ENCODE measurements at places on chromosomes 2 and 18. TPM values are rescaled to one million over a fixed set of nuclear protein-coding genes. Genes with fewer than 3 reads are reported as not detected.

Gene APOB
- total RNA-seq: 0.41 TPM

GRCh38 chr2:47488870-47489584 is 86.1 kb downstream of the MSH2 start:
- DNase-seq: no peak

DNA sequence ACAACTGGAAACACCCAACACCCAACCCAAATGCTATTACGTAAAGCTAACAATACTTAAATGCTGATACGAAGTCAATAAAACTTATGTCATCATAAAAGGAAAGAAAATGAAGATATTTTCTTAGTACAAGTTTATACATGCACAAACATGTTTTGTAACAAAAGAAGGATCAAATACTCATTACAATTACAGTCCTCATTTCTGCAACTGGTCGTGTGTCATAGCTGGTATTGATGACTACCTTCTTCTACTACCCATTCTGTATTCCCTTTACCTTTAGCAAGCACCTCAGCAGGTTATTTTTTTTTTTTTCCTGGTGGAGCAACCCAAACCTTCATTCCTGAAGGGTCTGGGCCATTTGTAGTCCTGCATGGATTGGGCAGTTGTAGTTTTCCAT is 1298.5 kb downstream of the SUCLG1 start:
- no peak for DNase-seq

DNA sequence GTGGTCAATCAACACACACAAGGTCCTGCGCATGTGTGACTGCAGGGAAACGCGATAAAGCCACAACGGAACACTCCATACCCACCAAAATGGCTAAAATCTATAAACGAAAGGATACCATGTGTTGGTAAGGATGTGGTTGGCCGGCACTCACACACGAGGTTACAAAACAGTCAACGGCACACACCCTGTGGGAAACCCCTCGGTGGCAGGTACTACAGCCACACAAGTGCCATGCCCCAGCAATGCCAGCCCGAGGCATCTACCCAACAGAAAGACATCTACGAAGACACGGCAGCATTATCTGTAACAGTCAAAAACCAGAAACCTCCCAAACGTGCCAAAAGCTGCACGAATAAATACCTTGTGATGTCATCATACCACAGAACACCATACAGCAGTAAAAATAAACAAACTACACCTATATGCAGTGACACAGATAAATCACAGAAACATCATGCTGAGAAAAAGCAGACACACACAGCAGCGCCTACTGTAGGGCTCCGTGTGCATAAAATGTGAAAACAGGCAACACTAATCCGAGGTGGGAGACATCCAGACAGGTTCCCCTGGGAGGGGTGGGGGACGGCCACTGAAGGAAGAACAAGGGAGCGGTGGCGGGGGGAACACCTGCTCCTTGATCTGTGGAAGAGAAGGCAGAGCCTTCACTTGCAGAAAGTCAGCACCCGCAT is 36.7 kb downstream of the HDAC4 start:
- no peak for DNase-seq

GRCh38 chr18:66999003-66999402 is 395.1 kb upstream of the CDH19 start:
- DNase-seq: no peak

- no peak for DNase-seq
Measured at GRCh38 chr2:40554665-40555294, 102.9 kb upstream of the SLC8A1 start.

DNA sequence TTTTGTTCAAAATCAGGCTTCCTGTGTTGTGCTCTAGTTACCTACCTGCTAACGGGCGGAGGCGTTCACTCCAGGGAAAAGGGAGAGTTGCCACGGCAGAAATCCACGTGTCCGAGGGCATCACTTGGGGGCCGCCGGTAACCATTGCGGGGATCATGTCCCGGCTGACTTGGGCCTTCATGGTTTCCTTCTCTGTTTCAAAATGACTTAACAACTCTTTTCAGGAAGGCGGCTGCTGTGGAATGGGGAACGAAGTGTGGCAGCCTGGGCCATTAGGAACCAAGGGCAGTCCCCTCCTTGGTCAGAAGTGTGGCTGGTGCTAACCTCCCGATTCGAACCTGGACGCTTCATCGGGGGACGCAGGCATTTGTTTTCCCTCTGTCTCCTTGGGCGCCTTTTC is 56.8 kb downstream of the INPP5D start:
- no peak for DNase-seq

Gene HJURP
- total RNA-seq: 2.0 TPM

- DNase-seq: no peak
Measured at GRCh38 chr2:220931491-220931890, 640.6 kb downstream of the EPHA4 start.

Gene FABP1
- total RNA-seq: not detected

GRCh38 chr2:234596696-234597575 is 100.1 kb upstream of the ARL4C start:
- no peak for DNase-seq

Gene SERPINB10
- 0.41 TPM for total RNA-seq

GRCh38 chr18:33440060-33441043 is at the start of gene CCDC178:
TSS of gene CCDC178 (minus strand) at chr18:33440721. CDS start at chr18:33412088, 28,633 bp downstream.
- DNase-seq: peak; percentile 34

DNA sequence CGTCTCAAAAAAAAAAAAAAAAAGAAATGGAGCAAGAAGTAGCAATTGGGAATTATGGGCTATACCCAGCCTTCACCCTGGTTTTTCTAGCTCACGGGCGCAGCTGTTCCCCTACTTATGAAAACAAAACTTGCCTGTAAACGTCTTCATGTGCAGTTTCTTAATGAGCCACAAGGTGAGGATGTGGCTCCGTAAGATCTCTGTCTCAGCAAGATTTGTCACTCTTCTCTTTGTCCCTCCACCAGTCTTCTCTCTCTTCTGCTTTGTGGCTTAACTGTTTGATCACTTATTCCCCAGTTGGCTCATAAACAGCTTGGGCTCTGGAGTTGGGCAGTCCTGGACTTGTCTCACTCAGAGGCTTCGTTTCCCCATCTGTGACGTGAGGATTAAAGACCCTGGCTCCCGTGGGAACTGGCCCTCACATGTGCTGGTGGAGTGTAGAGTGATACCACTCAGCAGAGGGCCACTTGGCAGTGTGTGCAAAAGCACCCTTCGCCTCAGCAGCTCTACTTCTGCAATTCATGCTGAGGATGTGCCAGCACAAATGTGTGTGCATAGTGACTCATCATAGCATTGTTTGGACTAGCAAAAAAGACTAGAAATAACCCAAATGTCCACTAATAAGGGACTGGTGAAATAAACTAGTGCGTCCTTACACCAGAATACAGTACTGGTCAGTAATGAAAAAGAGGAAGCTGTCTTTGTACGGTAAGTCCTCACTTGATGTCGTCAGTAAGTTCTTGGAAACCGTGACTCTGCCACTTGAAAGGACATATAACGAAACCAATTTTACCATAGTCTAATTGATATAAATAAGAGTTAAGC is 8.7 kb downstream of the CEP68 start:
- DNase-seq: peak; percentile 36

- no peak for DNase-seq
Measured at GRCh38 chr2:38245114-38245641, 131.9 kb downstream of the ATL2 start.

DNA sequence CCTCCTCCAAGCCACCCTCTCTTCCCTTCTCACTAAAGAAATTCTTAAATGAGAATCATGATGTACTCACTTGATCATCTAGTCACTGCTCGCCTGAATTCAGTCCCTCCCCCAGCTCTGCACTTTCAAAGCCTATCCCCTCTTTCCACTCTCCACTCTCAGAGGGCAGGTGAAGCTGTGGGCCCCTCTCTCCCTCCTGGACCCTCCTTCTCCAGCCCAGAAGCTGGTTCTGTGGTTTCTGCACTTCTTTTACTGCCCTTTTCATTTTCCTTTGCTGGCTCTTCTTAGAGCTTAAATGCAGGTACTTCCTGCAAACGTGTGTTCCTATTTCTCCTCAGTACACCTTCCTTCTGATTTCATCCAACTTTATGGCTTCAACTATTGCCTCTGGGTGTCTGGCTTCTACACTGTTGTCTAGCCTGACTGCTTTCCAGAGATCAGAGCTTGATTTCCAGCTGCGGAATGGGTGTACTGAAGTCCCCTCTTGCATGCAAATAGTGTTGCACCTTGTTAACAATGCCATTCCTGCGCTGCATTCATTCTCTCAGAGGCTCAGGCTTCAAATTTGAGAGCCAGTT is 15.3 kb upstream of the TXNDC2 start:
- no peak for DNase-seq

- no peak for DNase-seq
Measured at GRCh38 chr2:53708988-53709387, 58.6 kb upstream of the CHAC2 start.

- no peak for DNase-seq
Measured at GRCh38 chr2:233837694-233838229, 16.6 kb downstream of the HJURP start.

DNA sequence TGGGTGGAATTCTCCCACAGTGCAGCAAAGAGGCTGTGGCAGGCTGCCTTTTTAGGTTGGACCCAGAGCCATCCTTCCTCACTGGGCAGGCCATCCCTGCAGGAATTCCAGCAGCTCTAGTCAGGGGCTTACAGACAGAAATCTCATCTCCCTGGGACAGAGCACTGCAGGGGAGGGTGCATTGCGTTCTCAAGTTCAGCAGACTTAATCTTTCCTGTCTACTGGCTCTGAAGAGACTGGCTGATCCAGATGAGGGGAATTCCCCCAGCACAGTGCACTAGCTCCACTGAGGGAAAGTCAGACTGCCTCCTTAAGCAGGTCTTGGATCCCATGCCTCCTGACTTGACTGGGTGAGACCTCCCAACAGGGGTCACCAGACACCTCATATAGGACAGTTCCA is 899.7 kb upstream of the VRK2 start:
- DNase-seq: no peak

Gene POTEC
- total RNA-seq: under 0.01 TPM

DNA sequence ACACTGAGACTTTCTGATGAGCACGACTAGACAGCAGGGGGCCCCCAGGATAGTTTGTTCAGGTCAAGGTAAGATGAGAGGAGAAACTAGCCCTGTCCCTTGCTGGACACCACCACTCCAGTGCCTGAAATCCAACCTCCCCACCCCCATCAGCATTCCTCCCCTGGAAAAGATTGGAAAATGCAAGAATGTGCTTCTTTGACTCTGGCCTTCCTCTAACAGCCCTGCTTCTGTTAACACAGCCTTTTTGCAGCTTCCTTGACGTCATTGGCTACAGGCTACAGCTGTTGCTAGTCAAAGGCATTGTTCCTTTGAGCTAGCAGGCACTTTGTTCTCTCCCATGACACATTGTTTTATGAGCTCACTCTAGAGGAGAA is 20.1 kb upstream of the LTBP1 start:
- DNase-seq: no peak

- DNase-seq: no peak
Measured at GRCh38 chr18:76589316-76589715, 94.3 kb upstream of the ZNF516 start.

DNA sequence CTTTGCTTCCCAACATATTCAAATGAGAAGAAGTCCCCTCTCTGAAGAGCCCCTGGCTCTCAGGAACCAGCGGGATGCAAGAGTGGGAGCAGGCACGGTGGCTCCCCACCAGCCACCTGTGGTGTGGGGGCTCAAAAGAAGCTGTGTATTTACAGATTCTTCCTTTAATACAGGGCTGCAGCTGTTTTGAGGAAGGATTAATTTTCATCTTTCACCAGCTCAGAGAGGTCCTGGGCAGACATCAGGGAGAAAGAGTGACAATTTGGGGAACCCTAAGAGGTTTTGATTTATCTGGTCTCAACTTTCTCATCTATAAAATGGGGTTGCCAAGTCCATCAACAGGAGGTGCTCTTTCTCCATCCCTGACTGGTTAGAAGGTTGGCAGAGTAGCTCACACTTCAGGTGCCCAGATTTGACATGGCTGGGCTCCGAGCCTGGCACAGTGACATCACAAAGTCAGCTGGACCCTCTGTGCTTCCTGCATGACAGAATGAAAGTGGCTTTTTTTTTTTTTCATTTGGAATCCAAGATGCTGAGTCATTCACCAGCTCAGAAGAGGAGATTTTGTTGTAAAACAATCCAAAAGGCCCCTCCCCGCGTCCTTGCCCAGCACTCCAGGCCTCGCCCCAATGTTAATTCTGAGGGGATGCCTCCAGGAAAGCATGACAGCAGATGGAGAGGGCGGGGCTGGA is 15.5 kb upstream of the SIX2 start:
- DNase-seq: no peak

GRCh38 chr18:56235481-56236013 is 402.8 kb downstream of the TXNL1 start:
- DNase-seq: no peak

DNA sequence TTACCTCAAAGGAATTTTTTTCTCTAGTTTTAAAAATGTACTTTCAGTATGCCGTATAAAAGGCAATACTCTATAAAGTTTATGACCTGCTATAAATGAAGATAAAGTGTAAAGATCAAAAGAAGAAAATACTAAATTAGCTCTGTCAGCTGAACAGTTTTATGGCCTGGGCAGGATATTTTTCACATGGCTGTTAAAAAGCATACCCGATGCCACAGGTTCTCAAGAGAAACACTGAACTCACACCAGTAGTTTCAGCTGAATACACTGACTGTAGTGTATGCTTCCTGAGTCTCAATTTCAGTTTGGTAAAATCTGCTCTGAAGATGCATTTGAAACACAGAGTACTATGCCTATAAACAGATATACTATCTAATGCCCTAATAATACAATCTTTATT is 126.0 kb downstream of the PIGN start:
- no peak for DNase-seq

Gene SIX2
- 0.41 TPM for total RNA-seq

Gene ABCB11
- under 0.01 TPM for total RNA-seq

DNA sequence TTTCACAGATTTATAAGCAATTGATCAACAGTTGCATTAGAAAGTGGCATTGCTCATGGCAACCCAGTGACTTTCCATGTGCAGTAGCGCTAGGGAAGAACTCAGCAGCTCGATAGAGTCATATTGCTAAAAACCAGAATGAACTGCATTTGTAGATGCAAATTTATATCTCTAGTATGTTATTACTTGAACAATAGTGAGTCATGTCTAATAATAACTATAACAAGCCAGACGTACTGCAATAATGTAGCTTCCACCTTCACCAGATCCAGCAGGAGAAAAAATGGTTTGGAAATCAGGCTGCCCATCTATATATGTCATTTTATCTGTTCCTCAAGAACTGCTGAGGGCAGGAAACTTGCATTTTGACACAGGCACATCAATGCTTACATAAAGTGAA is 66.5 kb upstream of the FIGN start:
- no peak for DNase-seq

Gene ZNF385B
- total RNA-seq: 7.7 TPM

- no peak for DNase-seq
Measured at GRCh38 chr2:166727095-166727494, 161.2 kb upstream of the XIRP2 start.

DNA sequence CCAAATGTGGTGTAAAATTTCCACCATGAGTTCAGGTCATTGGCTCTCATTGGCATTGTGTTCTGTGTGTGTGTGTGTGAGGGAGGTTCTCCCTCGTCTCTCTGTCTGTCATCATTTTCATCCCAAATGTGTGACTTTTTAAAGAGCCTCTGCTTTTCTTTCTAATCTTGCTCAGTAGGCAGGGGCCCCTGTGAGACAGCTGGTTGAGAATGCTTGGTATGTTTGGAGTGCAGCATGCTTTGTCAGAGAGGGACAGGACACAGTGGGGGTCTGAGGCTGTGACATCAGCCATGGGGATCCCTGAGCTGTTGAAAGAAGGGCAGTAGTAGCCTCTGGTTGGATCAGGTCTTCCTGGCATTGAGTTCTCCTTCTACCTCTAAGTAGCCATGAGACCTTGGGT is 10.6 kb downstream of the PTPRM start:
- no peak for DNase-seq
